ENCODE measurements at places on chromosomes 2 and 18.

GRCh38 chr2:59655809-59656208 is 897.6 kb downstream of the BCL11A start:
- DNase-seq = no peak

- no peak for DNase-seq
These were observed 505.4 kb downstream of the SUCLG1 start for GRCh38 chr2:83953697-83954096.

GRCh38 chr18:79841936-79842335 is 44.2 kb downstream of the KCNG2 start:
- no peak for DNase-seq

DNA sequence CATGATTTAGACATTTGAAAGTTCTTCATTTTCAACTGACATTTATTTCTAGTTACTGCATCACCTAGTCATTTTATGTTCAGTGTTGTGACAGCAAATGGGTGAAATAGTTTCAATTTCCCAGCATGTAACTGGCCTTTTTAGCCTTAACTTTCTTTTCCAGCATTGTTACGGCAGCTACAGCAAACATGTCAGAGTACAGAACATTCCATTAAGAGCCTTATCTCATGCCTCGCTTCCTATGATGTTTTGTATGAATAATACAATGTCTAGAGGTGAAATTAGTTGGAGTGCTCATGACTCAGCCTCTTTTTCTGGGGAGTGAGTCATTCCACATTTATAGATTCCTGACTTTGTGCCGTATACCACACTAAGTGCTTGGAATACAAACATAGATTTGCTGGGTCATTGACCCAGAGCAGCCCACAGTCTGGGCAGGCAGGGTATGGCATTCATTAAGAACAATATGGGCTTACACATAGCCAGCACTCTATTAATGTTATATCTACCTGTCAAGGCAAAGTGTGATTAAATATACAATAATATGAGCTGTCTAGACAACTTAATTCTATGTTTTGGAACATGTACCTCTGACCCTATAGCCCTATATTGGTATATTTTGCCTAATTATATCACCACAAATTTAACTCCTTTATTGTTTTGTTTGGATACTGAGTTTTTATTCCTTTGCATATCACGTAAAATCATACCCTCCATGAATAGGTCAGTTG is 72.2 kb downstream of the MAP2 start:
- no peak for DNase-seq

- DNase-seq = no peak
These were observed 110.0 kb upstream of the MAP3K20 start for GRCh38 chr2:172965433-172966212.

DNA sequence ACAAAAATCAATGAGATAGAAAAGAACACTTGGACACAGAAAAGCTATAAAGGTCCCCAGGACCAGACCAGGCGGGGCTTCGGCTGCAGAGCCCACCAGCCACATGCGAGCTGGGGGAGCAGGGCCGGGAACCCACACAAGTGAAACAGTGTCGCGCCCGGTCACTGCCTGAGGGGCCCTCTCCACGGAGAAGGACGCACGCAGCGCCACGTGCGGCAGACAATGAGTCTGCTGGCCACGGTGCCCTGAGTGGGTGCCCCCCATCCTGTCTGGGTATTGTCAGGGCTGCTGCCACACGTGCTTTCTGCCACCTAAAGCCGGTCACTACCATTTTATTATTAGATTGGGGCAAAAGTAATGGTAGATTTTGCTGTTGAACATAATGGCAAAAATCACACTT is 207.9 kb upstream of the HDAC4 start:
- no peak for DNase-seq

- peak; percentile 63 for DNase-seq
These were observed 45.1 kb downstream of the LBH start for GRCh38 chr2:30276455-30276911.

- no peak for DNase-seq
These were observed 140.3 kb downstream of the CYRIA start for GRCh38 chr2:16525265-16525887.

DNA sequence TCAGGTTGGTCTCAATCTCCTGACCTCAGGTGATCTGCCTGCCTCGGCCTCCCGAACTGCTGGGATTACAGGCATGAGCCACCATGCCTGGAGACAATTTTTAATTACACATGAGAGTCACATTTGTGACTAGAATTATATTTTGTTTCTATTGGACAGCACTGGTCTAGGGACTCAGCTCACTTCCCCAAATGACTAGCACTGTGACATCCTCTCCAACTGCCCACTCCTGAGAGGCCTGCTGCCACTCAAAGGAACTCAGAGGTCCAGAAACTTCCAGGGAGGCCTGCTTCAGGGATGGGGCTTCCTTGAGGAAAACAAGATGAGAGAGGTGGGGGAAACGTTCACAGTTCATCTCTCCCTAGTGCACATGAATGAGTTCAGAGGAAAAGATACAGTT is 29.5 kb downstream of the TMEM163 start:
- no peak for DNase-seq

DNA sequence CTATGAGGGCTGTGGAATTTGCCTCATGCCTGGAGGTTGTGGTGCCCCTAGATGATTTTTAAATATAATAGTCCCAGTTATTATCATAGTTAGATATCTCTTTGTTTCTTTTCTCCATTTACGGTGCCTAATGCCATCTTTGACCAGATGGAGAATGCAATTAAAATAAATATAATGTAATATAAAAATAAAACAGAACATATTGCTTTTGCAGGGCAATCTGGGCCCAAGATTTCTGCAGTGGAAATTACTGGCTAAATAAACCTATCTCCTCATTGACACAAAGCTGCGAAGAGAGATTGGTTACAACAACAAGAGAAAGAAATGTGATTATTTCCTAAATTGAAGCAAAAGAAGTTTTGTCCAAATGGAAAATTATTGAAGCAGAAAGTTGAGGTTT is 51.8 kb downstream of the CPO start:
- no peak for DNase-seq

GRCh38 chr18:14907420-14907819 is 159.4 kb downstream of the ANKRD30B start:
- no peak for DNase-seq

GRCh38 chr18:41720226-41720625 is 234.8 kb upstream of the PIK3C3 start:
- DNase-seq = no peak

- no peak for DNase-seq
These were observed 136.8 kb downstream of the WDSUB1 start for GRCh38 chr2:159149747-159150146.

DNA sequence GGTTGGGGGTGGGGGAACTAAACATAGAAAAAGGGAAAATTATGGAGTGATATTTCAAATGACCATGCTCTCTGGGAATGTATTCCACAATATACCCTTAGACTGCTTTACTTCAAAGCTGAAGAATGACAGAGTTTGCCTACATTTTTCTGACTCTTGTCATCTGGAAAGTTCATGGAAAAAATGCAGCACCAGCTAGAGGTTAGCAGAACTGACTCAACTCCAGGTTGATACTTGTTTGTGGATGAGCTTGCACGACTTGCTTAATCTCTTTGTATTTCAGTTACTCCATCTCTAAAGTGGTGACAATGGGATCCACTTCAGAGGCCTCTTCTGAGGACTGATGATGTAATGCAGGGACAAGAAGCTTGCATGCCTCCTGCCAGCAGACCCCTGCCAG is 824.0 kb upstream of the ID2 start:
- no peak for DNase-seq

DNA sequence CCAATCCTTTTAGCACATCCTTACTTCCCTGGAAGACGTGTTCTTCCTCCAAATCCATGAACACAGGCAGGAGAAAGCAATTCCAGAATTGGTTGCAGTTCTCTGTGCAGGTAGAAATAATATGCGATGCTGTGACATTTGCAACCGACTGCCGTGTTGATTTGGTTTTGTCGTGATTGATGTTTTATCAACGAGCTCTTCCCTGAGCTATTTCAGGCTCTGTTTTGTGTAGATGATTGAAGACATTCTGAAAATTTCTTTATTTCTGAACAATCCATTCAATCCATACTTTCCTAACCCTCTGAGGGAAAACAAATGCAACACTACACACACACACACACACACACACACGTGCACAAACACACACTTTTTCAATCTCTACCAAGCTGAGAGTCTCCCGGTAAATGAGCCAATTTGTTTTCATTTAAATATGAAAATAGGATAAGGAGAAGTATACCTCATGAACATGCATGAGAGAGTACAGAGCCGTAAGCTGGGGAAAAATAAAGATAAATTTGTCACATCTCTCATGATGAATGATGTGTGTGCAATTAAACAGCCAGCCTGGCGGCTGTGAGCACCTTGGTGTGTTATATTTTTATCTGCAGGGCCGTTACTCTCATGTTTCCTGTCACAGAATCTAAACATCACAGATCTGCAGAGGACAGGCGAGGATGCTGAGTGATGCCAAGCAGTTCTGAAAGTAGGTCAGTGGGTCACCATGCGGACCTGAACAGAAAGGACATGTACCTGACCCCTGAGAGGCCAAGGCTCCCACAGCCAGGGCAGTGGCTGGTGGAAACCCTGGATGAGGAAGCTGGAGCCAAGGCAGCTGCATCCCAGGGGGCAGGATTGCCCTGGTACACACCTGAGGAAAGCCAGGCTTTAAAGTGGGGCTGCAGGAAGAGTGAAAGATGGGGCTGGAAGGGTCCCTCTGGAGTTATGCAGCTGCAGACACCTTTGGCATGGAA is 64.8 kb downstream of the PDCL3 start:
- DNase-seq = no peak

DNA sequence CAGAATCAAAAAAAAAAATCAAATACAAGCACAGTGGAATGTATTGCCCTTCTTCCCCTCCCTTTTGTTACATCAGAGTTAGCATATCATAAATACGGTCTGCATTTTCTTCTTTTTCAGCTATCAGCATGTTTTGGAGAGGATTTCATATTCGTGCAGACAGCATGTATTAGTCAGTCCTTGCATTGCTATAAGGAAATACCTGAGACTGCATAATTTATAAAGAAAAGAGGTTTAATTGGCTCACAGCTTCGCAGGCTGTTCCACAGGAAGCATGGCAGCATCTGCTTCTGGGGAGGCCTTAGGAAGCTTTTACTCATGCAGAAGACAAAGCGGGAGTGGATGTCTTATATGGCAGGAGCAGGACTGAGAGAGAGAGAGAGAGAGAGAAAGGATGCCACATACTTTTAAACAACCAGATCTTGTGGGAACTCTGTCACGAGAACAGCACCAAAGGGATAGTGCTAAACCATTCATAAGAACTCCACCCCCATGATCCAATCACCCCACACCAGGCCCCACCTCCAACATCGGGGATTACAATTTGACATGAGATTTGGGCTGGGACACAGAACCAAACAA is 8.9 kb downstream of the IL1B start:
- DNase-seq = no peak

DNA sequence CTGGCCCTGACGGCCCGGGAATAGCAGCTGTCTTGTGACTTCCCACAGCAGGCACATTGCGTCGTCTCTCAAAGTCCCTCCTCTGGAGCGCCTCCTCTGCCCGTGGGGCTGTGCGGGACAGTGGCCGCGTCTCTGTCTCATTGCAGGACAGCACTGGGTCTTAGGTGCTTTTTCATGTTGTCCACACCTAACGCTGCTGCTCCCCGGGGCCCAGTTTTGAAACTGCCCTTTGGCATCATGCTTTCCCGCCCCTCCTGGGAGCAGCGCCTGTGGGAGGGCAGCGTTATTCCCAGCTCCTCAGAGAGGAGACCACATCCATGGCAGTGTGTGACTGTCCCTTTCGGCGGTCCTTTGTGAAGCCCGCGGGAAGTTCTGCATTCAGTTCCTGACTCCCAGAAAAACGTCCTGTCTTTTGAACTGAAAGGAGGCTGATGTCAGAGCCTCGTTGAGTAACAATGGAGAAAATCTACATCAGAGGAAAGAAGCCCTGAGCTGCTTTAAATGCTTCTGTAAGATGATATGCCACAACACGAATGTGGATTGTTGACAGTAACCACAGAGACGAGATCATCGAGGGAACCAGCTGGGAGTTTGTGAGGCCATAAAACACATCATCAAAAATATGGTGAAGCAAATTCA is 226.0 kb downstream of the FAM210A start:
- DNase-seq = no peak

- peak; percentile 32 for DNase-seq
These were observed 1377.9 kb downstream of the RPIA start for GRCh38 chr2:90069290-90069894.

GRCh38 chr18:3758531-3758930 is 308.6 kb downstream of the TGIF1 start:
- DNase-seq = no peak

- no peak for DNase-seq
These were observed 131.9 kb upstream of the NT5C1B start for GRCh38 chr2:18721038-18721922.

DNA sequence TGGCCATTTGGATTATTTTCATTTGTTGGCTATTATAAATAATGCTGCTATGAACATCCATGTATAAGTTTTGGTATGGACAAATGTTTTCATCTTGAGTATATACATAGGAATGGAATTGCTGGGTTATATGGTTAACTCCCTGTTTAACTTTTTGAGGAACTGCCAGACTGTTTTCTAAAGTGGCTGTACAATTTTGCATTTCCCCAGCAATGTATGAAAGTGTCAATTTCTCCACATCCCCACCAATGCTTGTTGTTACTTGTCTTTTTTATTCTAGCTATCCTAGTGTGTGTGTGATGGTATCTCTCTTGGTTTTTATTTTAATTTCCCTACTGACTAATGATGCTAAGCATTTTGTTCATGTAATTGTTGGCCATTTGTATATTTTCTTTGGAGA is 90.6 kb upstream of the CYP26B1 start:
- DNase-seq = no peak

- no peak for DNase-seq
These were observed 28.3 kb downstream of the MAP3K2 start for GRCh38 chr2:127359520-127359919.

DNA sequence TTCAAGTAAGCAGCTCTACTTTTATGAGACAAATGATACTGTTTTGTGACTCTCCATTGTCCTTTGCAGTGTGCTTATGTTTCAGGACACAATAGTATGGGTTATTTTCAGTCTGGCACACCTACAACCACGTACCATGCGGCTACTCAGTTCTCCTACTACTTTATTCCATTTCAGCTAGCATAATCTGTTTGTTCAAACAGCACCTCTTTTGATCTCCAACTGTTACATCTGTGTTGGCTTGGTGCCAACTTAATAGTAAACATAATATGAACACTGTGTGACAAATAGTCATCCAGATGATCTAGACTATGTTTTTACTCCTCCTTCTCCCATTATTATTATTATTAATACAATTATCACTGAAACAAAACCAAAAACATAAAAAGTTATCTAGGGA is 40.5 kb downstream of the MYO3B start:
- no peak for DNase-seq

- peak; percentile 86 for DNase-seq
These were observed 10.2 kb downstream of the NFATC1 start for GRCh38 chr18:79405781-79406575.

DNA sequence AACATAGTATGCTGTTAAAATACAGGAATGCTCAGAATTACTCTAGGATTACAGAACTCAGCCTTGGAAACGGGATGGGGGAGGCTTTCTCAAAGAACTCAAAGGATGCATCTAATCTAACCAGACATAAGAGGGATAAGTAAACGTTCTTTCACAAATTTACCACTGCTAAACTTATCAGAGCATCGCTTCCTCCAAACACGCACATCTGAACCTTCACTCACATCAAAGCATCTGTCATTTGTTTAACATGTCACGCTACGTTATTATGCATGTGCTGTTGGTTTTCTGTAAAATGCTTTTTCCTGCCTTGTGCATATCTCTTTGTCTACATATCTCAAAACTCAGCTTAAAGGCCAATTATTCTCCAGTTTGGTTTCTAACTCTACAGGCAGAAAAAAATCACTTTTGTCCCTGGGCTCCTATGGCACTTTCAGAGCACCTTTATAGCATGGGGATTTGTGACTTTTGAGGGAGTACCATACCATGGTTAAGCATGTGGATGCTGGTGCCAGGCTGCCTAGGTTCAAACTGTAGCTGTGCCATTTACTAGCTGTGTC is 106.7 kb upstream of the FSHR start:
- no peak for DNase-seq
